Omental fat pad (tissue), 4 donors: ENCODE measurements at places on chromosomes 4 and X. TPM values are rescaled to one million over a fixed set of nuclear protein-coding genes. Genes with fewer than 3 reads are reported as not detected.

Gene NAP1L2
- total RNA-seq, result 3.8 TPM

Gene MSANTD1
- 1.1 TPM for total RNA-seq

Gene MGAT4D
- not detected for total RNA-seq

Gene AKAP4
- total RNA-seq, result not detected

Gene NDNF
- total RNA-seq, result 0.84 TPM

Gene BTK
- total RNA-seq, result 7.7 TPM

Gene EVC
- total RNA-seq, result 29.3 TPM

DNA sequence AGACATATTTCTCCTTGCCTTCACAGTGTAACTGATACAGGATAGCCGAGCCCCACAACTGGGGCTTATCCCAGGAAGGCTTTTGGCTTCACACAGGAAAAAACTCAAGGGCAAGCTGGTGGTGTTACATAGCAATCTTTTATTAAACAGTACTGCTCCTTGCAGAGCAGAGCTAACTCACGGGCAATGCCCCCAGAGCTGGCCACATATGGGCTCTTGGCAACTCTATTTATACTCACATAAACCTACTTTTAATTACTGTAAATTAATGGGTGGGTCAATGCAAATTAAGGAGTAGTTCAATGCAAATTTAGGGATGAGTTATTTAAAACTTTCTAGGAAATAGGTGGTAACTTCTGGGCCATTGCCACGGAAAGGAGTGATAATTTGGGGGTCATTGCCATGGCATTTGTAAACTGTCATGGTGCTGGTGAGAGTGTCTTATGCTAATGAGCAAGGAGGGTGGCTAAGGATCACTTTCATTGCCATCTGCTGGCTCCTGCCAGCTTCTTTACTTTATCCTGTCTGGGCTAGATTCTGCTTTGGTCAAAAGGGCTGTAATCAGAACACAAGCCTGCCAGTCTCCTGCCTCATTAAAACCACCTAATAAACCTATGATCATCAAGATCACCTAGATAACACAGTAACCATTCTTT, 288.8 kb downstream of the CENPC start:
- no peak for DNase-seq

DNA sequence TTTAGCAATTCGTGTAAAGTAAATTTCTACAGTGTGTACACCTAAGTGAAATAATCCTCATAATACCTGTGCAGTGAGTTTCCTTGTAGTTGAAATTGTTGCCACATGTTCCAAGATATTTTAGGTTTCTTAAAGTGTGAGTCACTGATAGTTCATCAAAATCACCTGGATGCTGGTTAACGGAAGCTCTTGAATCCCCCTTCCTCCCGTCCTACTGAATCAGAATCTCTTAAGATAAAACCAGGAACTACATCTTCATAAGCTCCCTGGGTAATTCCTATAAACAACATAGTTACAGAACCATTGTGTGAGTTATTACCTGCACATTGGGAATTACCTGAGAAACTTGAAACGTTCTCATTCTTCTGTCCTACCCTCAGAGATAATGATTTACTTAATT, 197.4 kb upstream of the HS3ST1 start:
- no peak for DNase-seq

- no peak for DNase-seq
These were observed 82.0 kb downstream of the MANBA start for GRCh38 chr4:102678695-102679335.

- DNase-seq, result no peak
These were observed 70.7 kb downstream of the SUPT20HL2 start for GRCh38 chrX:24243188-24243587.

- no peak for DNase-seq
These were observed 163.0 kb downstream of the PCDH7 start for GRCh38 chr4:30882995-30883675.

DNA sequence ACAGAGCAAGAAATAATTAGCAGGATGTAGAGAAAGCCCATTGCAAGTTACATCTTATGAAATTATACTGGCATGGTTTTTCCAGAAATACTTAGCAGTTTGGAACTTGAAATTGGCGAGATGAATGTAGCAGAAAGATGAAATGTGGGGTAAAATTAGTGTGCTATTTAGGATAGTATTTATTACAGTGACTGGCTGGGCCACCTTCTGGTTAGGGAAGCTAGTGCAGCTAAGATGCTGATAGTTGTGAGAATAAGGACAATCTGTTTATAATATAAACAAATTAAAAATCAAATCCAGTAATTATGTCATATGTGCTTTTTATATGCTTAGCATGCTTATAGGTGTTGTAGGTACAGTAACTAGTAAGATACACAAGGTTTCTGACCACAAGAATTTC, 74.8 kb downstream of the IL15 start:
- no peak for DNase-seq

- DNase-seq, result no peak
These were observed 22.0 kb upstream of the UGT2B4 start for GRCh38 chr4:69517674-69518073.

GRCh38 chr4:6499238-6499600, 26.8 kb upstream of the PPP2R2C start:
- DNase-seq, result no peak

GRCh38 chr4:94590493-94590892, 138.8 kb downstream of the PDLIM5 start:
- DNase-seq, result no peak

GRCh38 chr4:38734446-38734845, 48.3 kb downstream of the TLR10 start:
- DNase-seq, result no peak

- DNase-seq, result no peak
These were observed 32.0 kb upstream of the FGF16 start for GRCh38 chrX:77415161-77415560.

- DNase-seq, result no peak
These were observed 57.3 kb upstream of the BCOR start for GRCh38 chrX:40154853-40155588.

- DNase-seq, result no peak
These were observed 164.2 kb upstream of the SPANXN4 start for GRCh38 chrX:142861557-142861956.

- DNase-seq, result no peak
These were observed 334.5 kb upstream of the PCDH7 start for GRCh38 chr4:30385650-30386049.
